ENCODE measurements at places on chromosomes 16 and 17. TPM values are rescaled to one million over a fixed set of nuclear protein-coding genes. Genes with fewer than 3 reads are reported as not detected.
A peak's percentile ranks its signal among the peaks of the same experiment; 100 is the strongest.

GRCh38 chr16:77822661-77823060 is 34.3 kb downstream of the VAT1L start:
- DNase-seq, result no peak
- H3K36me3 ChIP-seq, result no peaks in the 10 kb centered on the region
- no peak overlapping the region for H3K27ac ChIP-seq
- H3K27me3 ChIP-seq, result no peaks in the 10 kb centered on the region
- no peaks in the 10 kb centered on the region for H3K4me1 ChIP-seq
- no peak overlapping the region for H3K4me3 ChIP-seq

DNA sequence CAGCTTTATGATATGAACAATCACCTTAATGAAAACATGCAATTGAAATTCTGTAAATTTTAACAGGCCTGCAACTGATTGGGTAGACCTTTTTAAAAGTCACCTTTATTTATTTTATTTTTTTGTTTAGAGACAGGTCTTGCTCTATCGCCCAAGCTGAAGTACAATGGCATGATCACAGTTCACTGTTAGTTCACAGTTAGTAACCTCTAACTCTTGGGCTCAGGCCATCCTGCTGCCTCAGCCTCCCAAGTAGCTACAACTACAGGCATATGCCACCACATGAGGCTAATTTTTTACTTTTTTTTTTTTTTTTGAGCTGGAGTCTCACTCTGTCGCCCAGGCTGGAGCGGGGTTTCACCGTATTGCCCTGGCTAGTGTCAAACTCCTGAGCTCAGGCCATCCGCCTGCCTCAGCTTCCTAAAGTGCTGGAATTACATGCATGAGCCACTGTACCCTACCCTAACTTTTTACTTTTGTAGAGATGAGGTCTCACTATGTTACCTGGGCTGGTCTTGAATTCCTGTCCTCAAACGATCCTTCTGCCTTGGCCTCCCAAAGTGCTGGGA is 28.0 kb downstream of the AP1G1 start:
- H3K36me3 ChIP-seq, result no peaks in the 10 kb centered on the region
- no peaks in the 10 kb centered on the region for H3K27me3 ChIP-seq
- no peaks in the 10 kb centered on the region for H3K4me1 ChIP-seq
- no peak for DNase-seq
- H3K4me3 ChIP-seq, result no peak overlapping the region
- H3K27ac ChIP-seq, result no peak overlapping the region

- H3K4me3 ChIP-seq, result no peak overlapping the region
- no peak overlapping the region for H3K27ac ChIP-seq
- no peaks in the 10 kb centered on the region for H3K4me1 ChIP-seq
- DNase-seq, result peak; percentile 75
These were observed 109.6 kb downstream of the KCNJ2 start for GRCh38 chr17:70278844-70279462.

GRCh38 chr16:803754-804080 is 3.2 kb upstream of the GNG13 start:
- no peak overlapping the region for H3K27ac ChIP-seq
- no peaks in the 10 kb centered on the region for H3K4me1 ChIP-seq
- H3K36me3 ChIP-seq, result no peaks in the 10 kb centered on the region

GRCh38 chr17:56786989-56787482 is 46.7 kb downstream of the C17orf67 start:
- H3K4me1 ChIP-seq, result no peaks in the 10 kb centered on the region
- no peak overlapping the region for H3K27ac ChIP-seq
- no peaks in the 10 kb centered on the region for H3K27me3 ChIP-seq
- DNase-seq, result no peak
- no peaks in the 10 kb centered on the region for H3K36me3 ChIP-seq

DNA sequence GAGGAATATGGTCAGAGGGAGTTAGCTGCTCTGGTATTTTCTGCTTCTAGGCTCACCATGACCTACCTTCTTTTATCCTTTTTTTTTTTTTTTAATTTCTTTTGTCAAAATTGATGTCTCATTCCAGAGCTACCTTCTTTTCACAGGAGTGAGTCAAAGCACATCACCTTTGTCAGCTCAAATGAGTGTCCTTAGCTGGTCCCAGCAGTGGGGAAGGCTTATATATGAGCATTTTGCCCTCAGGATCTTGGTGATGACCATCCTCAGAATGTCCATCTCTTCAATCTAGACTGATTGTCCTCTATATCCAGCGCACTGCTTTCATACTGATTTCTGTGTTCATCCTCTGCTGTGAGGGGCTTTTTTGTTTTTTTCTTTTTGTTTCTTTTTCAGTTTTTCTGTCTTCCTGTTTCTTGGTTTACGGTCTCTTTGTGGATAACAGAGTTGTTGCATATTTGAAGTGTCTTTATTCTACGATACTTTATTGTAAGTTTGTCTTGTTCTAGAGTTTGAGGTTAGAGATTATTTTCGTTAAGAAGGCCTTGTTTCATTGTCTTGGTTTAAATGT is 24.9 kb downstream of the CBFB start:
- no peaks in the 10 kb centered on the region for H3K36me3 ChIP-seq
- H3K4me3 ChIP-seq, result no peak overlapping the region
- peak overlapping the region; percentile 28 for H3K27ac ChIP-seq
- no peaks in the 10 kb centered on the region for H3K27me3 ChIP-seq
- DNase-seq, result no peak

DNA sequence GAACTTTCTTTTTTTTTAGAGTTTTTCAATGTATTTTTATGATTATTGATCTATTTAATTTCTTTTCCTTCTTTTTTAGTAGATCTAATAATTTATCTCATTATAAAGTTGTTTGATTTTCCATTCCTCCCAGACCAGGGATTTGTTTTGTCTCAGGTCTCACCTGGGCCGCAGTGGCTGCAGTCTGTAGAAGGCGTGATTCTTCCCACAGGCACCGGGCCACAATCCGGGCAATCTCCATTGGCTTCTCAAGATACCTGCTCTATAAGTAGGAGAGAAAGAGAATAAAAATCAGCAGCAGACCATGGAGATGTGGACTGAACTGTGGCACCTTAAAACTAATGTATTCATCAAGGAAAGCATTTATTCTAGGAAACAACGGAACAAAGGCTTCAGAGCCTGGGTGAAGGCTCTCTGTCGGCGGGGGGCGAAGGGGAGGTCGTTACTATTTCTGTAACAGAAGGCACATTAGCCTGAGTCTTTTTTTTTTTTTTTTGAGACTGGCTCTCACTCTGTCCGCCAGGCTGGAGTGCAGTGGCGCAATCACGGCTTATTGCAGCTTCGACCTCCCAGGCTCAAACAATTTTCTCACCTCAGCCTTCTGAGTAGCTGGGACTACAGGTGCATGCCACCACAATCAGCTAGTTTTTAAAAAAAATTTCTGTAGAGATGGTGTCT is 42.7 kb downstream of the STAT3 start:
- no peak overlapping the region for H3K27ac ChIP-seq
- no peaks in the 10 kb centered on the region for H3K36me3 ChIP-seq
- H3K4me1 ChIP-seq, result peaks cover 65% of the 10 kb centered on the region

GRCh38 chr16:70342016-70342415 is 4.7 kb upstream of the DDX19A start:
- no peak overlapping the region for H3K4me3 ChIP-seq
- H3K4me1 ChIP-seq, result peaks cover 4% of the 10 kb centered on the region
- DNase-seq, result no peak
- no peaks in the 10 kb centered on the region for H3K36me3 ChIP-seq
- H3K27me3 ChIP-seq, result no peaks in the 10 kb centered on the region

- no peaks in the 10 kb centered on the region for H3K27me3 ChIP-seq
- H3K36me3 ChIP-seq, result no peaks in the 10 kb centered on the region
- H3K4me1 ChIP-seq, result no peaks in the 10 kb centered on the region
- no peak overlapping the region for H3K4me3 ChIP-seq
These were observed 18.1 kb upstream of the ABCC12 start for GRCh38 chr16:48173889-48174288.

DNA sequence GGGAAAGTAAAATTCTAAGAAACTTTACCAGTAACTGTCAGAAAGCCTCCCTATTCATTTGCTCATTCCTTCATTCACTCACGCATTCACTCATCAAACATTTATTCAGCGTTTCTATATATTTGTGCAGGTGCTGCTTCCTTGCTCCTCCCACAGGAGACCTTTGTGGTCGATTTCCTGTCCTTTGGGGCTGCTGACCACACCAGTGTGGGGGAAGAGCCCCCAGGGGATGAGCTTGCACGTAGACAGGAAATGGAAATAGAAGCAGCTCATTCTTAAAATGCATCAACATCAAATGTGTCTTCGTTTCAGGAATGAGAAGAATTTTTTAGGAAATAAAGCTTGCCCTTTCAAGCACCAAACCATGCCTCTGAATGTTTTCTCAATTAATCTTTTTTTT is 9.6 kb downstream of the PIK3R6 start:
- H3K4me3 ChIP-seq, result no peak overlapping the region
- peaks cover 52% of the 10 kb centered on the region for H3K4me1 ChIP-seq
- peaks cover 34% of the 10 kb centered on the region for H3K27me3 ChIP-seq
- no peak for DNase-seq
- H3K36me3 ChIP-seq, result no peaks in the 10 kb centered on the region

- H3K27me3 ChIP-seq, result no peaks in the 10 kb centered on the region
- H3K27ac ChIP-seq, result no peak overlapping the region
- no peaks in the 10 kb centered on the region for H3K36me3 ChIP-seq
- no peak for DNase-seq
- no peaks in the 10 kb centered on the region for H3K4me1 ChIP-seq
These were observed 729.3 kb downstream of the MAF start for GRCh38 chr16:78871241-78871640.

GRCh38 chr16:80610481-80611156 is 69.8 kb downstream of the DYNLRB2 start:
- H3K27me3 ChIP-seq, result no peaks in the 10 kb centered on the region
- no peak for DNase-seq
- no peak overlapping the region for H3K4me3 ChIP-seq
- no peaks in the 10 kb centered on the region for H3K4me1 ChIP-seq
- H3K36me3 ChIP-seq, result no peaks in the 10 kb centered on the region

GRCh38 chr16:27572711-27573110 is 22.8 kb downstream of the KATNIP start:
- H3K36me3 ChIP-seq, result peaks cover 8% of the 10 kb centered on the region
- H3K27me3 ChIP-seq, result no peaks in the 10 kb centered on the region
- H3K4me3 ChIP-seq, result no peak overlapping the region
- H3K27ac ChIP-seq, result no peak overlapping the region
- H3K4me1 ChIP-seq, result no peaks in the 10 kb centered on the region
- DNase-seq, result no peak

GRCh38 chr16:50588276-50588675 is 40.1 kb downstream of the NKD1 start:
- no peak for DNase-seq
- H3K27me3 ChIP-seq, result no peaks in the 10 kb centered on the region
- H3K36me3 ChIP-seq, result no peaks in the 10 kb centered on the region
- peak overlapping the region; percentile 33 for H3K27ac ChIP-seq

- peak overlapping the region; percentile 80 for H3K27ac ChIP-seq
- peaks cover 11% of the 10 kb centered on the region for H3K4me1 ChIP-seq
- DNase-seq, result no peak
- no peaks in the 10 kb centered on the region for H3K36me3 ChIP-seq
These were observed 3.8 kb downstream of the CIITA start for GRCh38 chr16:10880594-10881452.

DNA sequence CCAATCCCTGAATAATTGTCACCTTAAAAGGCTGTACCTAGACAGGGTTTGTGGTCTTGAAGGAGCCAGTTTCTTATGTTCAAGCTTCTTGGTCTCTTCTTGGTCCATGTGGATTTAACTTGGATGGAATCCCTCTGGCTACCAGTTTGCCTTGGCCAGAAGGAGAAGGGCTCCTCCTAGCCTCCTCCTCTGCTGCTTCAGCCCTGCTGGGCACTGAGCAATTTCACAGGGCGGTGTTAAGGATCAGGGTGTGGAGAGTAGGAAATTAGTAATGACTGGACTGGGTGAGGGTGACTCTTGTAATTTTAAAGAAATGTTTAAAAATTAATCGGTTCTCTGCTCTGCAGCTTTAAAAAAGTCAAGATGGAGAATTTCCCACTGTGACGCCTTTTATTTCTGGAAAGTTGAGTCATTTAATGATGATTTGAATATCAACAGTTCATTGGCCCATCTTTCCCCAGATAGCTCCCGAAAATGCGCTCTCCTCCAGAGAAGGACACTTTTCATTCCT is 96.4 kb downstream of the MSI2 start:
- H3K36me3 ChIP-seq, result no peaks in the 10 kb centered on the region
- peaks cover 14% of the 10 kb centered on the region for H3K4me1 ChIP-seq
- no peak overlapping the region for H3K4me3 ChIP-seq
- no peak overlapping the region for H3K27ac ChIP-seq
- no peak for DNase-seq
- no peaks in the 10 kb centered on the region for H3K27me3 ChIP-seq

DNA sequence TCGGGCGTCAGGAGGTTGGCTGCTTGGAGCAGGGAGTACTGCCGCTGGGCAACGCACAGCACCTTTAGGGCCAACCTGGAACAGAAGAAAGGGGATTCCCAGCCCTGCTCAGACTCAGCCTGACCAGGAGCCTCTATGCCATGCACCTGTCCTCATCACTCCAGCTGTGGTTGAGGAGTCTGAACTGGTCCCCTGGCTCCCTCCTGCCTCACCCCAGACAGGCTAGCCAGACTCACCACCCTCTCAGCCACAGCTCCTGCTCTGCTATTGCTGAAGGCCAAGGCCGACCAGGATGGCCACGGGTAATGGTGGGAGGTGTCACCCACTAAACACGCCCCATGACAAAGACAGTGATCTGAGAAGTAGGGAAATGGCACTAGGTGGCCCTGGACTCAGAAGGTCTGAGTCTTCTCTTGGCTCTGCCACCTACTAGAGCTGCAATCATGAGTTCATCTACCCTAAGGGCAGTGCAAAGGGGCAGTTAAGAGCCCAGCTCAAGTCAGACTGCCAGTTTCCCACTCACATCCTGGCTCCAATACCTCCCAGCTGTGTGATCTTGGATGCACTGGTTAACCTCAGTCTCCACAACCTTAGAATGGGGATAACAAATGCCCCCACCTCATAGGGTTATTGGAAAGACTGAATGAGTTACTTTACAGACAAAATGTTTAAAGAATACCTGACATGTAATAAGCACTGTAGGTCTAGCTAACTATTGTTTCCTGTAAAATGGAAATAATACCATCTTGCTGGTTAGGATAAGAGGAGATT is 13.8 kb upstream of the GFAP start:
- H3K4me1 ChIP-seq, result no peaks in the 10 kb centered on the region
- DNase-seq, result no peak
- no peaks in the 10 kb centered on the region for H3K36me3 ChIP-seq
- no peak overlapping the region for H3K4me3 ChIP-seq

DNA sequence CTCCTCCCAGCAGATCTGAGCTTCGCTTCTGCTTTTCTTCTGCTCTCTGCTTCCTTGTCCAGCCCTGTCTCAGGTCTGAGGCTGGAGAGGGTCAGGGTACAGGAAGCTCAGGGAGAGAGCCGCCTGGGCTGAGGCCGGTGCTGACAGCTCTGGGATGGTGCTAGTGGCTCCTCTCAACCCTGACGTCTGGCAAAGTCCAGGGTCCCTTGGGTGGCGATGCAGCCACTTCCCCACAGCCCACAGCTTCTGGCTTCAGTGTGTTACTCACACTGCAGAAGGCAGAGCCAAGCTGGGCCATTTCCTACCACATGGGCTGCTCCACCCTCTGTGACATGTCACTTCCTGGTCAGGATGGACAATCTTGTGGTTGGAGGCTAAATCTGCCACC is at the start of gene CD300C:
Gene CD300C, minus strand, starts transcription at position 273 of the 388 bp plus-strand sequence. CDS start 333 bp downstream, outside the sequence.
- no peak for DNase-seq
- H3K4me3 ChIP-seq, result peak within 1 kb of the TSS; percentile 32
- no peaks in the 10 kb centered on the region for H3K36me3 ChIP-seq
- peaks cover 3% of the 10 kb centered on the region for H3K27me3 ChIP-seq
- H3K4me1 ChIP-seq, result peaks cover 14% of the 10 kb centered on the region
- peak within 1 kb of the TSS; percentile 80 for H3K27ac ChIP-seq

PITPNM3 gene
- total RNA-seq, result 12.3 TPM

TRPV3 gene
- 0.55 TPM for total RNA-seq

MILR1 gene
- total RNA-seq, result 34.4 TPM

GPR179 gene
- 0.50 TPM for total RNA-seq

GP1BA gene
- 0.31 TPM for total RNA-seq

CBLN1 gene
- total RNA-seq, result not detected

ALOX15B gene
- 52.5 TPM for total RNA-seq

CDH5 gene
- 86.5 TPM for total RNA-seq

ENO3 gene
- total RNA-seq, result 15.0 TPM

CCL18 gene
- total RNA-seq, result 227 TPM
